ENCODE measurements at places on chromosomes 3 and 15.

- DNase-seq, result no peak
Measured at GRCh38 chr3:97612632-97613031, 151.9 kb upstream of the ARL6 start.

DNA sequence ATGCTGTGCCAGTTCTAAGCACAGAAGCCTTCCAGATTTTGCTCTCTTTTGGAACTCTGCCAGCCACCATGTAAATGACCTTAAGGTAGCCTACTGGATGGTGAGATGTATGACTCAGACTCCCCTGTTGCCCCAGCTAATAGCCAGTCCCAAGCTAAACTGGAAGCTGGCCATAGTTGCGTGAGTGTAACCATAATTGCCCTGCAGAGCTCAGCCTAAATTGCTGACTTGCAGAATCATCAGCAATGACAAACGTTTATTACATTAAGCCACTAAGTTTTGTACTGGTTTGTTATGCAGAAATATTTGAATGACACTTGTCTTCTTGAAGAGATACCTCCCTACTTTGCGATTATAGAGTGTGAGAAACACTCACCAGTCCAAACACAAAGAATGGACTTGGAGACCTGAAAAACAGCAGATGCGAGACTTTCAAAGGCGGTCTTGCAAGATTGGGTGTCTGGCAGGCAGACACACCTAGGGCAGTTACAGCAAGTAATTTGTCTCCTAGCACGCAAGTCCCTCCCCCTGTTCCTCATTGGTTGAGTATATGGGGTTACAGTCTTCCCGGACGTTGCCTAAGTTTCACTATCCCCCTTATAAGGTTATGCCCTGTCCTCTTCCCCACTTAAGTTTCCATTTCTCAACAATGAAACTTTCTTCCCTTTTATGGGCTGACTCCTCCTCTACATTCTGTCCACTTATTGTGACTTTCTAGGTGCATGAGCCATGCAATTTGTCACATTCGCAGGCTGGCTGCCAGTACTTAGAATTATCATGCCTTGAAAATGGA lies 83.6 kb upstream of the XCR1 start:
- DNase-seq, result peak; percentile 89

- no peak for DNase-seq
Measured at GRCh38 chr3:61684386-61684785, 123.0 kb downstream of the PTPRG start.

DNA sequence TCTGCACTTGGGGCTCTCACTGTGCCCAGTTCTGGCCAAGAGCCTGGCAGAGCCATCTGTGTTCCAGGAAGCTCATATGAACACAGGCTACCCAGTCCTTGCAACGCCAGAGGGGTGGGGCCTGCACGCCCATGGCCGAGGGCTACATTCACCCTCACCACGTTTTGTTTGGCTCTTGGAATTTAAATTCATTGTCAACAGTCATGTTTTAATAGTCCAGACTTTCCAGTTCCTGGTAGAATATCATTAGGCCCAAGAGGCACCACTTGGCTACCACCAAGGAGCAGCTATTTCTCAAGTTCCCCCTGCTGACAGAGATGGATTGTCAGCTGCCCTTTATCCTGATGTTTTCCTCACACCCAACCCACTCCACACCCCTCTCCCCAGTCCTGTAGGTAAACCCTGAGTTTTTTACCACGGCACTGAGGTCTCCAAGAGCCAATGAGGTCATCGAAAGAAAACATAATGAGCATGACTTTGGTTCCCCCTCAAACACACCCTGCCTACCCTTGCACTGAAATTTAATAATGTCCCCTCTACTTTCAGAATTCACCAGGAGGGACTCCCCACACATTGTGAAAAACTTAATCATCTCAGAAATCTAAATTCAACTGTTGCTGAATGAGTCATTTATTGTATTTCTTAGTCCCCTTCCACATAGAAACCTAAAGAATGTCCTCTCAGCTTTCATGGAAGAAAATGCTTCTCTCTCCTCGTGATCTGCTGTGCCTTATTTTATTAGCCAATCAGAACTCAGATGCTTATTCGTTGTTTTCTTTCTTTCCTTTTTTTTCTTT lies 125.1 kb downstream of the SHQ1 start:
- no peak for DNase-seq

GRCh38 chr15:25176991-25177954 lies 222.5 kb downstream of the SNRPN start:
- DNase-seq, result no peak

DNA sequence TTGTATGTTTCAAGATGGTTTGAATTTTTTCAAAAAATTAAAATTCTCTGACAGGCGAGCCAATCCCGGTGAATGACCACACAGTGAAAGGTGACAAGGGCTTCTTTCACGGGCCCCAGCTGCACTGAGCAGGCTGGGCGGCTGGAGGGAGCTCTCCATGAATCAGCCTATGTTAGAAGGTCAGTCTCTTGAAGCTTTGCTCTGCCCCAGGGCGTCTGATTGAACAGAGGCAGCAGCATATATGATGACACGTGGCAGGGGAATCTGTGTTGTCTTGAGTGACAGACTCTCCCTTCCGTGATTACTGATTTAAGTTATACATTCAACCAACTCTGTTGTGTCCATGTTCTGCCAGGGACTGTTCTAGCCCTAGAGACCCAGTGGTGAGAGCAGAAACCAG lies 51.5 kb downstream of the ISG20 start:
- DNase-seq, result no peak

DNA sequence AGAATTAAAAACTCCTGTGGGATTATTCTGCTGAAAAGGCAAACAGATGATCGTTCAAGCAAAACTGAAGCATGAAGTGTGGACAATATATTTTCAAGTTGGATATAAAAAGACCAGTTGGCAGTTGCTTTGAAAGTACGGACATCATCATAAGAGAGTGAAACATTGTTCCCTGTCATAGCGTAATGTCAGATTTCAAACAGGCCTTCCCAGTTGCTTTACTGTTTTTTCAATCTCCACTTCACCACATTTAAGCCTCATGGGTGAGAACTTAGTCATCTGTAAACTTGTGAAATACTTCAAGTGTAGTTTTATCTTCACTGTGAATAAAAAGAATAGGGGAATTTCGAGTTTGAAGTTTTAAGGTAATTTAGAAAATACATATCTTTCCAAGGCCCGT lies 435.1 kb upstream of the CNTN3 start:
- no peak for DNase-seq

DNA sequence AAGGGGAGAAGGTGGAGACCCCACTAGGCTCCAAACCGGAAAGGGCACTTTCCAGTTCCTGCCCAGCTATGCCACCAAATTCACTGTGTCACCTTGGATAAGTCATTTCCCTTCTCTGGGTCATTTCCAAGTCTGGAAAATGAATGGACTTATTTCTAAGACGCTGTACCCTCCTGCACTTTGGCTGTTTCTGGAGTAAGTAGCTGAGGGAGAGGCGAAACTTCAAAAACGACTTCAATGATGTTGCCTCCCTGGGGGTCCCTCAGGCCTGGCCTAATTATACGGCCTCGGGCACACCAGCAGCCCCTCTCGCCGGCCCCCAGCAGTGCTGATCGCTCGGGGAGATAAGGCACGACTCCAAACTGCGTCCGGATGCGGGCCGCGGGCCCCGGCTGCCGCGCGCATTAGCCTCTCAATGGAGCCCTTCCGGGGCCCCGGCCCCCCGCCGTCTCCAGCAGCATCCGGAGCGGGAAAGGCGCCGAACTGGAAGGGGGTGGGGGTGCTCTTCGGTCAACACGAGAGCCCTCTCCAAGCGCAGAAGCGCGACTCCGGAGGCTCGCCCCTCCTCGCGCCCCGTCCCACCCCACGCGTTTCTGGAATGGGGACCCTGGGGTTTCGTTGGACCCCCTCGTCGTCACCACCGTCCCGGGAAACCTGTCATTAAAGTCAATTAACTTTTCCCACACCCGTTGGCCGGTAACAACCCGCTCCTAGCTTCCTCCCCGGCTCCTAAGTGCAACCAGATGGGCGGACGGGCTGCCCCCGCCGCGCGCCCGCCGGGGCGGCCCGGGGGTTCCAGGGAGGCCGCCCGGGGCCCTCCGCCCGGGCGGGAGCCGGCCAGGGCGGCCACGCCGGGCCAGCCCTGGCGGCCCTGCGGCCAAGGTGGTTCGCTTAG lies 4.8 kb downstream of the HES1 start:
- peak; percentile 65 for DNase-seq

GRCh38 chr3:121665488-121665887 lies 4.8 kb upstream of the HCLS1 start:
- no peak for DNase-seq

DNA sequence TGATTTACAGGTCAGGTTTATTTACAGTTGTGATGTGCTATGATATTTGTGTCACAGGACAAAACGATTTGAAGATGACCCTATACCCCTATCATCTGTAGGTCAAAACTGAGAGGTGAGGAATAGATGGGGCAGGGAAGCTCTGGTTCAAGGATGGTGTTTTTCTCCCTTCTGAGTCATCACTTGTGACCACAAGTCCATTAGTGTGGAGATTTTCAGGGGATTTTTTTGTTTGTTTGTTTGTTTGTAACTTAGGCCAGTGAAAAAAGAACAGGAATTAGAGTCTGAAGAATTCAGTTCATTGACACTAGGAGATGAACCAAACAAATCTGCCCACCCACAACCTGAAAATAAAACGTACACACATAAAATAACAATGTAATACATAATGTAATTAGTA lies 62.7 kb upstream of the FAM98B start:
- no peak for DNase-seq

- DNase-seq, result no peak
Measured at GRCh38 chr3:108387063-108387462, 90.7 kb downstream of the HHLA2 start.

- DNase-seq, result no peak
Measured at GRCh38 chr3:171315919-171316318, 144.3 kb downstream of the TNIK start.

DNA sequence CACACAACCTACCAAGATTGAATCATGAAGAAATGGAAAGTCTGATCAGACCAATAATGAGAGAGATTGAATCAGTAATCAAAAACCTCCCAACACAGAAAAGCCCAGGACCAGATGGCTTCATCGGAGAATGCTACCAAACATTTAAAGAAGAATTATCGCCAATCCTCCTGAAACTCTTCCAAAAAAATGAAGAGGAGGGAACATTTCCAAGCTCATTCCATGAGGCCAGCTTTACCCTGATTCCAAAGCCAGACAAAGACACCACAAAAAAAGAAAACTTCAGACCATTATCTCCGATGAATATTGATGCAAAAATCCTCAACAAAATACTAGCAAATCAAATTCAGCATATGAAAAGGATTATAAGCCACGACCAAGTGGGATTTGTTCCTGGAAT lies 94.1 kb downstream of the SENP2 start:
- no peak for DNase-seq

- DNase-seq, result no peak
Measured at GRCh38 chr15:40863660-40864270, 10.3 kb downstream of the RHOV start.

GRCh38 chr3:178120367-178120766 lies 415.9 kb upstream of the KCNMB2 start:
- no peak for DNase-seq

DNA sequence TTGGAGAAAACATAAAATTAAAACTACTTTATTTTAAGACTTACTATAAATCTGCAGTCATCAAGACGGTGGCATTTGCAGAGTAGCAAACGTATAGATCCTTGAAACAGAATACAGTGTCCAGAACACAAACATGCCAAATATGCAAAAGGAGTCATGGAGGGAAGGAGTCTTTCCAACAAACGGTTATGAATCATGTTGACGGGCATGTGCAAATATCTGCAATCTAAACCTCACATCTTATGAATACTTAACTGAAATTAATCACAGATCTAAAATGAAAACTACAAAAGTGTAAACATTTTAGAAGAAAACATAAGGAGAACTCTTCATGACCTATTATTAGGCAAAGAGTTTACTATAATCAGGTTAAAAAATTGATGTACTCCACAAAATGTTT lies 69.4 kb downstream of the TFRC start:
- no peak for DNase-seq

DNA sequence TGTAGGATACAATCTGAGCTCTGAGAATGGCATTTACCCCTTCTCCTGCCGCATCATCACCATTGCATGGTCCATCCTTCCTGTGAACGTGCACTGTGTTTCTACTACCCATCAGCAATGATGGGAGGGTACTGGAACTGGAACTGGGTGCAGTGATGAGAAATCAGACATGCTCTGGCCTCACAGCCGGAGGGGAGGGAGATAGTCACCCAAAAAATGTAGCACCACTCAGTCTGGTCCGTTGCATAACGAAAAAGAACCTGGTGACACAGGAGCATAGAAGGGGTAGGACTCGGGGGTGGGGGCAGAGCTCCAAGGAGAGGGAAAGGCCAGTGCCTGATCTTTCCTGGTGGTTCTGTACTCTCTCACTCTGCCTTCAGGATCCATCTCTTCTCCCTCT lies 205.0 kb downstream of the RPLP1 start:
- DNase-seq, result no peak

DNA sequence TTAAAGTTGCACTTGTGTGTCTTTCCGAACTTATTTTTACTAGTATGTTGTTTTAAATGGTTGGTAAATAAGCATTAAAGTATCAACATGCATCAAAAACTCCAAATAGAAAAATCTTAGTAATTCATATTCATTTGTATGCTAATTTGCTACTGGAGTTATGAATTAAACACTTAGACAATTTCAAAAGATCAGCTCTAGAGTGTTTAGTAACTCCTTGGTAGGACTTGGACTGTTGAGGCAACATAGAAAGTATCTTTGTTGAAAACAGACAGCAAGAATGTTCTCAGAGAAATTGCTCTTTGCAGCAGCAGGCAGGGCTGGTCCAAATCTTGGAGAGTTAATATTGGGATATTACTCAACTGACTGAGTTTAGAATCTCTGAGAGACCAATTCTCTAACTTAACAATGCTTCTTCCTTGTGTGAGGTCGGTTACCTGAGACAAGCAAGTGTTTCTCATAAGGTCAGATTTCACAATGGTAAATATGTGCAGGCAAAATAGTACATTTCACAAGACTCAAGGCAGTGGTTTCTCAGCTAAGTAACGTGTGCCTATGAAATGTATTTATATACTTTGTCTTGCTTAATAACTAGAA lies 147.8 kb upstream of the IL12A start:
- DNase-seq, result no peak

DNA sequence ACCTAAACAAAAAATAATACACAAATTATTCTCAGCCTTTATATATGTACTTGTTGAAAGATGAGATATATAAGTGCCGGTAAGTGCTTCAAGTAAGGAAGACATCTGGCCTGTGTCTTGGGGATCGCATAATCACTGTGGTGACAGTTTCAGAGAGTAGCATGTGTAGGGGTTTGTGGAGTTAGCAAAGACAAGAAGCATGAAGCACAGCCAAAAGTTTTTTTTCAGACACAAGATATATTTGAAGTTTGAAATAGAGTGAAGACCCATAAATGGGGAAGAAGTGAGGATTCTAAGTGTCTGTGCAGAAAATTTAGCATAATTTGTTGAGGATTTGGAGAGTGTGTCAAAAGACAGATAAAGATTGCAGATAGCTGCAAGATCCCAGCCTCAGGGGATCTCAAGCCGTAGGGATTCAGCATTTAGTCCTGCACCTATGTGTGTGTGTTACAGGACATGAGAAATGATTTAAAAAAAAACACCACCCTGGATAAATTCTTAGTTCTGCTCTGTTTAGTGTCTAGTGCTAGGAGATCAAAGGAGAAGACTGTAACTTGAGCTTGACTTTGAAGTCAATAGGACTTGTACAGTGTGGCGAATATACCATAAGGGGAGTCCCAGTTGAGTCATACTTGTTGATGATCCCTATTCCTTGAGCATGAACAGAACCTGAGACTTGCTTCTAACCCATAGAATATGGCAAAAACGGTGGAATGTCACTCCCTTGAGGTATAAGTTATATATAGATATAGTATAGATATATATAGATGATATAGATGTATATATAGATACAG lies 123.9 kb upstream of the GRM7 start:
- no peak for DNase-seq
